ENCODE measurements at places on chromosomes 4 and X.

- no peak for DNase-seq
These were observed 182.2 kb downstream of the PPARGC1A start for GRCh38 chr4:23707652-23708026.

DNA sequence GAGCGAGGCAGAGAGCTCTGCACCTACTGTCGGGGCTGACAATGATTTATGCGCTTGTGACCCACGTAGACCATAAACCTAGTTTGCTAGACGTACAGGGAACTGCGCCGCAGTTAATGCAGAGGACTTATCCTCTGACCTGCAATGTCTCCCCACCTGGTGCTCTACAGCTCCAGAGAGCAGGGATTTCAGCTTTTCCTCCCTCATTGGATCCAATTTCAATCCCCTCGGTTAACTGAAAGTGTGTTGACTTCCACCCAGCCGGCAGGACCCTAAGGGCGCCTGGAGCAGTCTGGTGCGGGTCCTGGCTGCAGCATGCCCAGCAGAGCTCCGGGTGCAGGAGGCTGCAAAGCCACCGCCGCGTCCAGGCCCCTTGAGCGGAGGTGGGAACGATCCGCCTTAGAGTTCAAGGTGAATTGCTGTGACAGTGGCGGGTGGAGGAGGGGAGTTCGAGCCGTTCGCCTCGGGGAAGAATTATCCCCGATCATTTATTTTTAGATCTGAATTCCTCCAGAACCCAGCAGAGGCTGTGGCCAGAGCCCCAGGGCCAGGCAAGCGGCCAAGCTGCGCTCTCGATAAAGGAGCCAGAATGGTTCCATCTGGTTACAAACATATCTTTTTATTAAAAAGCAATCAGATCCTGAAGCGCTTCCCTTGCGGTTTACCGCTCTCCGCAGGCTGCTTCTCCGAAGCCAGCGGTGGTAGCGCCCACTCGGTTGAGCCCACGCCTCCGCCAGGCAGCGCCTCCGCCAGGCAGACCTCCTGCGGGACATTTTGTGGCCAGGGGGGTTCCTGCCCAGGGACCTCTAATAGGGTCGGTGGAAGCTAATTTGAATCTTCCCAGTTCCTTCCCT is 66.0 kb downstream of the FBXO8 start:
- no peak for DNase-seq

- no peak for DNase-seq
These were observed 35.8 kb upstream of the UCP1 start for GRCh38 chr4:140604544-140604943.

- no peak for DNase-seq
These were observed 9.0 kb upstream of the IGFBP7 start for GRCh38 chr4:57119054-57119651.

GRCh38 chr4:6277139-6277802 is 7.6 kb downstream of the WFS1 start:
- DNase-seq: no peak

- DNase-seq: no peak
These were observed 78.3 kb downstream of the CLDN34 start for GRCh38 chrX:10045327-10046000.
